GM23338 (cell line): ENCODE measurements at places on chromosomes 16 and 17. TPM values are rescaled to one million over a fixed set of nuclear protein-coding genes. Genes with fewer than 3 reads are reported as not detected.

GRCh38 chr17:57774872-57775271, 29.8 kb upstream of the CCDC182 start:
- H3K27me3 ChIP-seq = no peaks in the 10 kb centered on the region
- H3K4me1 ChIP-seq = no peaks in the 10 kb centered on the region
- no peak overlapping the region for H3K27ac ChIP-seq
- no peak overlapping the region for H3K4me3 ChIP-seq

The CALB2 gene
- total RNA-seq = 2.4 and 3.9 TPM in 2 replicates

DNA sequence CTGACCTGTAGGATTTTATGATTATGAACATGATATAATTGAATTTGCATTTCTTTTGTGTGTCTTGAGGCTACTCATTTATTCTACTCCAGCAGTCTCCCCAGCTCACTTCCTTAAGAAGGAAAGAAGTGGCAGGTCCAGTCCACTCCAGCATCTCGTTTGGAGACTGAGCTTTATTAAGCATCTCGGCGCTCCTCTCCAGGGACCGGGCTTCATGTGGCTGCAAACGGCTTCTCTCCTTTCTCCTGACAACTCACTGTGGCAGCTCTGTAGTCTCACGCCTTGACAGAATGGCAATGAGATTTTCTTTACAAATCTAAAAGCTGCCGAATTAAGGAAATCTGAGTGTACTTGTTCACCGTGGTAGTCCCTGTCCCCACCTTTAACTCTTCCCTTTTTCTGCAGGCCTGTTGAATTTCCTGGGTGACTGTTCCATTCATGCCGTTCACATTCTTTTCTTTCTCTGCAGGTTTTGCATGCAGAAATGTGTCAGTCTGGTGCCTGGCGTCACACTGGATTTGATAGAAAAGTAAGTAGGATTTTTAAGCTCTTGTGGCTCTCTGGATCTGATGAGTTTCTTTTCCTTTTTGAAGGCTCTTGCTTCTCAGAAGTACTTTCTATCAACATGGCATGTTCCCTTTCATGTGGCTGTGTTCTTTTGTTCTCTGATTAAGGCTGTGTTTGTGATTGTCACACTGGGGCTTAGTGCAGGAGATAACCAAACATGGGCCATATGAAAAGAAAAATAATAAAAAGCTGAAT, 200.5 kb upstream of the CHMP6 start:
- H3K27me3 ChIP-seq = no peaks in the 10 kb centered on the region
- no peak overlapping the region; the same call in 1 of the 2 replicates for H3K27ac ChIP-seq
- no peak for DNase-seq
- no peaks in the 10 kb centered on the region for H3K4me1 ChIP-seq

DNA sequence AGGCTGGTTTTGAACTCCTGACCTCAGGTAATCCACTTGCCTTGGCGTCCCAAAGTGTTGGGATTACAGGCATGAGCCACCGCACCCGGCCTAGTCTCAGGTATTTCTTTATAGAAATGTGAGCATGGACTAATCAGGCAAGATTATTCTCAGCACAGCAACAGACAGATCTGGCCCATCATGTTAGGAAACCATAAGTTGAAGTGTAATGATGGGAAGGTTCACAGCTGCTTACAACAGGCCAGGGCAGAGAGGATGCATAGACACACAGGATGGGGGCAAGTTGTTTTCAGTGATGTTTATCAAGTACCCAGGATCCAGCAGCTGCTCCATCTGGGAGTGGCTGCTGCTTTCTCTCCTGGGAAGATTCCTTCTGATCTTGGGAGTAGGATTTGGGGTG, 16.6 kb upstream of the NOS2 start:
- no peaks in the 10 kb centered on the region for H3K36me3 ChIP-seq
- H3K4me3 ChIP-seq = no peak overlapping the region
- no peaks in the 10 kb centered on the region for H3K27me3 ChIP-seq
- no peaks in the 10 kb centered on the region for H3K4me1 ChIP-seq
- no peak for DNase-seq

DNA sequence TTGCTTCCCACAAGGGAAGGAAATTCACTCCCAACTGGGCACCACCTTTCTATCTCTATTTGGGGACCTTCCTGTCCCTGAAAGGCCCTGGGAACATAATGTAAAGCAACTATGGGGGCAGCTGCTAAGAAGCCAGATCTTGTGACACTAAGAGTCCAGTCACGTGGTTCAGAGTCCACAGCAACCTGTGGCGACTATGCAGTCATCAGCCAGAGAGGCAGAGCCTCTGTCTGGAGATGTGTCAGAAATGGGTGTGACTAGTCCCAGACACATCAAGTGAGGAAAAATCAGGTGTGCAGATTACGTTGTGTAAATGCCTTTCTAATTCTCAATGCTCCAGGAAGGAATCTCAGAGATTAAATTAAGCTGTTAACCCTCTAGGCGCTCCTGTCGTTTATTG, 26.6 kb upstream of the SKAP1 start:
- DNase-seq = peak; percentile 57
- no peaks in the 10 kb centered on the region for H3K36me3 ChIP-seq
- H3K4me3 ChIP-seq = peak overlapping the region; percentile 53
- peaks cover 29% of the 10 kb centered on the region for H3K4me1 ChIP-seq
- peaks cover 12% of the 10 kb centered on the region for H3K27me3 ChIP-seq
- H3K27ac ChIP-seq = no peak overlapping the region

The COX6A2 gene
- total RNA-seq = not detected in 2 replicates

The KRTAP4-6 gene
- not detected in 2 replicates for total RNA-seq

GRCh38 chr17:79203016-79203415, 128.4 kb downstream of the ENGASE start:
- H3K4me1 ChIP-seq = peaks cover 11% of the 10 kb centered on the region
- no peak overlapping the region for H3K4me3 ChIP-seq
- H3K36me3 ChIP-seq = no peaks in the 10 kb centered on the region
- H3K27ac ChIP-seq = no peak overlapping the region
- H3K27me3 ChIP-seq = no peaks in the 10 kb centered on the region

DNA sequence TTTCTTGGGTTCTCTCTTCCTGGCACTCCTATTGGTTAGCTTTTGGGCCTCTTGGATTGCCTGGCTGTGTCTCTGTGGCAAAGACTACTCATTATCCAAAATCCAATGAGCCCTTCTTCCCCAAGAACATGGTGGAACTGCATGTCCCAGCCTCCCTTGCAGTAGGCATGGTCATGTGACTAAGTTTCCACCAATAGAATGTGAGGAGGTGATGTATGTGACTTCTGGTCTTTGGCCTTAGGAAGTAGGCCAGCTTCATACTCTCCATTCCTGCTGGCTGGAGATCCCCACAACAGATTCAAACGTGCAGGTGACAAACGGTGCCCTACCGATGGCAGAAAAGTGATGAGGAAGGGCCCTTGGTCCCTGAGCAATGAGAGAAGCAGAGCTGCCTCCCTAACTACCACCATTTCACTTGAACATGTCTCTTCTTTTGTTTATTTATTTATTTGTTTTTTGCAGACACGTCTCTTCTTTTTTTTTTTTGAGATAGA, 17.3 kb upstream of the SPN start:
- H3K36me3 ChIP-seq = no peaks in the 10 kb centered on the region
- no peak overlapping the region for H3K27ac ChIP-seq
- H3K4me3 ChIP-seq = no peak overlapping the region
- H3K4me1 ChIP-seq = peaks cover 11% of the 10 kb centered on the region
- peak; percentile 65 for DNase-seq
- H3K27me3 ChIP-seq = no peaks in the 10 kb centered on the region

DNA sequence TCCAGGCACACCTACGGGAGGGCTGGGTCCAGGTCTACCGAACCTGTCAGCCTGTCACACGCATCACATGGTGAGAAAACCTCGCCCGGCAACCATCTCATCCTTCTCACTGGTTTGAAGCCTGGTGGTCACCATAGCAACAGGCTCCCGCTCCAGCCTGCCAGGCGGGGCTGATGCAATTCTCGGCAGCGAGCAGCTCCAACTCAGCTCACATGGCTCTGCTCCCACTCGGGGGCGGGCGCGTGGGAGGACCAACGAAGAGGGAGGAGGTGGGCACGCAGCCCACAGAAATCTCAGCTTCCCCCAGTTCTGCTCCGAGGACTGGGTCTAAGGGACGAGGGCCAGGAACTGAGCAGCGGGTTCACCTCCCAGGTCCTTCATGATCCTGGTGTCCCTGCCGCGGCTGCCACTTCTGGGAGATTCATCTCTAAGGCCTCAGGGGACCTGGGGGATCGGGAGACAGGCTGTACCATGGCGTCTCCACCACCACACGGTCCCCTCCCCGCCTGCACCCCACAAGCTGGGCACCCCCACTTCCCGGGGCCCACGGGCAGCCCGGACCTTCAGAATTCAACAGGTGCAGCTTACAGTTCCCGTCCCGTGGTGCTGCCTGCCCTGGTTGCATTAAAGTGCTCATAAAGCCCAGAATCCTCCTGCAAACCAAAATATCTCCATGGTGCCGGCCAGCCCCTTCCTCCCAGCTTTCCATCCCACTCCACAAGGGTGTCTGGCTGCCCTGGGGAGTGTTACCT, 25.8 kb downstream of the ABR start:
- no peaks in the 10 kb centered on the region for H3K4me1 ChIP-seq
- DNase-seq = peak; percentile 87
- no peaks in the 10 kb centered on the region for H3K36me3 ChIP-seq

The CCL16 gene
- not detected in 2 replicates for total RNA-seq

The C17orf50 gene
- 1.6 TPM in 1 of 2 replicates, not detected in the other for total RNA-seq

GRCh38 chr17:46135126-46135812, 58.0 kb downstream of the KANSL1 start:
- no peak for DNase-seq
- no peaks in the 10 kb centered on the region for H3K36me3 ChIP-seq
- no peaks in the 10 kb centered on the region for H3K27me3 ChIP-seq
- H3K4me1 ChIP-seq = peaks cover 51% of the 10 kb centered on the region
- 0 out of 2 replicates have a peak overlapping the region, but pooled peaks have one; percentile 7 for H3K27ac ChIP-seq

GRCh38 chr16:56628486-56629350, 3.1 kb downstream of the MT1E start:
- DNase-seq = no peak
- no peak overlapping the region for H3K27ac ChIP-seq
- H3K27me3 ChIP-seq = peaks cover 100% of the 10 kb centered on the region
- H3K4me1 ChIP-seq = peaks cover 23% of the 10 kb centered on the region; the same call in 1 of the 2 replicates
- no peaks in the 10 kb centered on the region for H3K36me3 ChIP-seq
- no peak overlapping the region for H3K4me3 ChIP-seq

GRCh38 chr17:41915566-41915965, 3.2 kb downstream of the ACLY start:
- peaks cover 45% of the 10 kb centered on the region for H3K4me1 ChIP-seq
- DNase-seq = no peak
- H3K27me3 ChIP-seq = no peaks in the 10 kb centered on the region
- H3K36me3 ChIP-seq = peaks cover 29% of the 10 kb centered on the region

GRCh38 chr16:2827831-2828520, 2.1 kb upstream of the ZG16B start:
- H3K36me3 ChIP-seq = no peaks in the 10 kb centered on the region
- no peak overlapping the region for H3K27ac ChIP-seq
- no peaks in the 10 kb centered on the region for H3K4me1 ChIP-seq

The LRRC45 gene
- 40.7 and 41.6 TPM in 2 replicates for total RNA-seq

- H3K36me3 ChIP-seq = no peaks in the 10 kb centered on the region
- no peak overlapping the region for H3K4me3 ChIP-seq
- peaks cover 7% of the 10 kb centered on the region for H3K4me1 ChIP-seq
- no peak overlapping the region for H3K27ac ChIP-seq
Measured at GRCh38 chr16:27267037-27267677, 1.4 kb downstream of the NSMCE1 start.

DNA sequence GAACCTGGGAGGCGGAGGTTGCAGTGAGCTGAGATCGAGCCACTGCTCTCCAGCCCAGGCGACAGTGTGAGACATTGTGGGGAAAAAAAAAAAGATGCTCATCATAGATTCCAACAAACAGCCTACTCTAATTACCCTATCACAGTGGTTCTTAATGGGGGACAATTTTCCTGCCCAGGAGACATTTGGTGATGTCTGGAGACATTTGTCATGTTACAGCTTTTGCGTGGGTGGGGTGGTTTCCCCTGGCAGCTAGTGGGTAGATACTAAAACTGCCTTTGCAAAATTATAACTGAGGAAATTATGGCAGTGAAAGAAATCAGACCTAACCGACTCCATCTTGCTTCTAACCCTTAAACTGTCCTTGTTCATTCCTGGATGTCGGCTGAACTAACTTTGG, 92.5 kb upstream of the RBL2 start:
- no peaks in the 10 kb centered on the region for H3K36me3 ChIP-seq
- no peak overlapping the region for H3K27ac ChIP-seq
- no peaks in the 10 kb centered on the region for H3K27me3 ChIP-seq
